Endothelial cell (in vitro differentiated cells): ENCODE measurements at places on chromosomes 11 and 22. TPM values are rescaled to one million over a fixed set of nuclear protein-coding genes. Genes with fewer than 3 reads are reported as not detected.
A peak's percentile ranks its signal among the peaks of the same experiment; 100 is the strongest.

DNA sequence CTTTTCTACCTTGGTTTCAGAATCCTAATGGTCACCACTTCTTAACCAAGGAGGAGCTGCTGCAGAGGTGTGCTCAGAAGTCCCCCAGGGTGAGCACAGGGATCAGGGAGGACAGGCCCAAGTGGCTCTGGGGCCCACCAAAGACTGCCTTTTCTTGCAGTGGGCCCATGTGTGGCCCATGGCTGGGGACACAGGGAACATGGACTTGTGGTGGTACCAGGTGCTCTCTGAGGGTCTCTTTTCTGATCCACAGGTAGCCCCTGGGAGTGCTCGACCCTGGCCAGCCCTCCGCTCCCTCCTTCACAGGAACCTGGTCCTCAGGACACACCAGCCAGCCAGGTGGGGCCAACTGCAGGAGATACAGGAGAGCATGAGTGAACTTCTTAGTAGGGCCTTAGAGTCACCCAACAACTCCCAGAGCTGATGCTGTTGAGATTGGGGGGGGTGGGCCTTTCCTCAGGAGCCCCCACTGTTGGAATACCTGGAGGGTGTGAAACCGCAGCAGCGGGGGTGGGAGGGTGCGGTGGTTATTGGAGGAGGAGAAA is 2.0 kb downstream of the MUS81 start:
- H3K4me1 ChIP-seq, result peaks cover 28% of the 10 kb centered on the region
- peak overlapping the region; percentile 81 for H3K4me3 ChIP-seq
- DNase-seq, result peak; percentile 3
- H3K27me3 ChIP-seq, result peaks cover 20% of the 10 kb centered on the region
- H3K27ac ChIP-seq, result peak overlapping the region; percentile 53

Gene APOBEC3B
- 1.0 TPM for total RNA-seq

DNA sequence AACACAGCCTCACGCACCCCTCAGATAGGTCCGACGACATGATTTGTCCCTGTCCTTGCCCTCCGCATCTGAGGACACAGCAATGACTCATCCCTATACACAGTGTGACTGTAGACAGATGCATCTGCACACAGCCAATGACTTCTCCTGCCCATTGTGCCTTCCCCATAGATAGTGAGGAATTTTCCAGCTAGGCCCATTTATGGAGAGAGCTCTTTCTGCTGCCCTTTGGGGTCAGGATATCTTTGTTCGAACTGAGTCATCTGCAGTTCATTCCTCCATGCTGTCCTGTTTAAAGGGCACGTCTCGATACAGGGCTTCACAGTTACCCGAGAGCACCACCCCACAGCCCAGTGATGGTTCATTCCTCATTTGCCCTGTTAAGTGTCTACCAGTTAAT is 96.7 kb downstream of the LARGE1 start:
- H3K4me3 ChIP-seq, result no peak overlapping the region
- no peak for DNase-seq
- H3K27me3 ChIP-seq, result no peaks in the 10 kb centered on the region
- H3K4me1 ChIP-seq, result peaks cover 7% of the 10 kb centered on the region
- no peak overlapping the region for H3K27ac ChIP-seq

DNA sequence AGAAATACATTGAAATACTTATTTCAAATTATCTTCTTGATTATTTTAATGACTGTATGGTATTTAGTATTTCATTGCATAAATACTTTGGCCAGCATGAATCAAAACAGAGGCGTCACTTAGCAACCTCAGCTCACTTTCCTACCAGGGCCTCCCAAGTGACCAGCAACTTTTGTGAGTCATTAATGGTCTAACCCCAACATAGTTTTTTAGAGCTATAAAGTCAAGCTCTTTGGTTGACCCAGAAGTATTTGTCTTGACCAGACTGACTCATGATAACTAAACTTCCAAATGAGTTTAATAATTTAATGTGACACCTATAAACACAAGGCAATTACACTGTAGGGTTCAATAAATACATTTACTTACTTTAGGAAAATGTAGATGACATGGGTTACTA is 27.9 kb upstream of the RBMXL2 start:
- peaks cover 7% of the 10 kb centered on the region for H3K4me1 ChIP-seq
- no peaks in the 10 kb centered on the region for H3K36me3 ChIP-seq

GRCh38 chr22:49116486-49117120 is 711.1 kb downstream of the BRD1 start:
- no peaks in the 10 kb centered on the region for H3K4me1 ChIP-seq
- DNase-seq, result no peak
- H3K4me3 ChIP-seq, result no peak overlapping the region
- H3K27ac ChIP-seq, result no peak overlapping the region
- H3K36me3 ChIP-seq, result no peaks in the 10 kb centered on the region
- peaks cover 2% of the 10 kb centered on the region for H3K27me3 ChIP-seq

- peaks cover 17% of the 10 kb centered on the region for H3K4me1 ChIP-seq
- peak overlapping the region; percentile 87 for H3K4me3 ChIP-seq
- peaks cover 14% of the 10 kb centered on the region for H3K36me3 ChIP-seq
- peak overlapping the region; percentile 95 for H3K27ac ChIP-seq
- H3K27me3 ChIP-seq, result peaks cover 20% of the 10 kb centered on the region
Observed at GRCh38 chr11:64268025-64268892, 16.2 kb downstream of the BAD start.

- peaks cover 20% of the 10 kb centered on the region for H3K36me3 ChIP-seq
- no peaks in the 10 kb centered on the region for H3K27me3 ChIP-seq
- H3K4me1 ChIP-seq, result no peaks in the 10 kb centered on the region
Observed at GRCh38 chr11:32939046-32939445, 46.4 kb downstream of the QSER1 start.

- H3K27ac ChIP-seq, result no peak overlapping the region
- DNase-seq, result peak; percentile 70
- H3K27me3 ChIP-seq, result peaks cover 3% of the 10 kb centered on the region
Observed at GRCh38 chr22:26364066-26365015, 64.7 kb upstream of the ASPHD2 start.

DNA sequence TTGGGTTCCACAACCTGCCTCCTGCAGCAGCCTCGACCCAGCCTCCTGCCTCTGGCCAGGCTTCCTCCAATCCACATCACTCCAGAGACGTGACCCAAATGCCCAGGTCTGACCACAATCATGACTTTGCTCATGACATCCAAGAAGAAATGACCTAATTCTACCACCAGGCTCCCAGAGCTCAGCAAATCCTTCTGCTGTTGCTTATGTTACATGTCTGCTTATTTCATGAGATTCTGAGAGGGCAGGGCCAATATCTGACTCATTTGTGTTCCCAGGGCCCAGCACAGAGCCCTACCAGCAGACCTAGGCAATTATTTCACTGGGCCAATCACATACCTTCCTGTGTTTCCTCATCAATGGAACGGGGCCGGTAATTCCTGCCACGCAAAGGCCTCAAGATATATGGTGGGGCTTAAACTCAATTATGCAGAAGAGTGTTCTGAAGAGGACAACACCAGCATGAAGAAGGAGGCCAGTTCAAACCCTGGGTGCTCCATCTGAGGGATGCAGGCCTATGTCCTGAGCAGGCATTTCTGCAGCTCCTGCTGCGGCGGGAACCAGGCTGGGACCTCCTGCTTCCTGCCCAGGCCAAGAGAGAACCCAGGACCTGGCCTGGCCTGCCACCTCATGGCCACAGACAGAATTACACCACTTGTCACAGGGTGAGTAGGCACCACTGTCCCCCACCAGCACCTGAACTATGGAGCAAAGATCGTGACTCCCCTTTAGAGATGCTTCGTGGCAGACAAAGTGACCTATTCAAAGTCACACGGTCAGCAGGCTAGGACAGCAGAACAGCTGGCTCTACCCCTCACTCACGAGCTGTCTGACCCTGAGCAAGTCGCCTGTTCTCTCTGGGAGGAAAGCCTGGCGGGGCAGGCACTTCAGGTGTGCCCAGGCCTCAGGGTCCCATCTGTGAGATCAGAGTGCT is 5.9 kb downstream of the CENPM start:
- peak; percentile 90 for DNase-seq
- peaks cover 12% of the 10 kb centered on the region for H3K4me1 ChIP-seq
- no peaks in the 10 kb centered on the region for H3K36me3 ChIP-seq

GRCh38 chr11:76721755-76722677 is 51.5 kb upstream of the LRRC32 start:
- DNase-seq, result peak; percentile 89
- H3K4me1 ChIP-seq, result no peaks in the 10 kb centered on the region
- H3K4me3 ChIP-seq, result no peak overlapping the region
- H3K27me3 ChIP-seq, result peaks cover 9% of the 10 kb centered on the region

Gene NLRP6
- total RNA-seq, result not detected

GRCh38 chr11:79108851-79109250 is 332.0 kb downstream of the TENM4 start:
- DNase-seq, result no peak
- H3K27ac ChIP-seq, result no peak overlapping the region
- H3K4me1 ChIP-seq, result peaks cover 5% of the 10 kb centered on the region
- H3K27me3 ChIP-seq, result peaks cover 9% of the 10 kb centered on the region

DNA sequence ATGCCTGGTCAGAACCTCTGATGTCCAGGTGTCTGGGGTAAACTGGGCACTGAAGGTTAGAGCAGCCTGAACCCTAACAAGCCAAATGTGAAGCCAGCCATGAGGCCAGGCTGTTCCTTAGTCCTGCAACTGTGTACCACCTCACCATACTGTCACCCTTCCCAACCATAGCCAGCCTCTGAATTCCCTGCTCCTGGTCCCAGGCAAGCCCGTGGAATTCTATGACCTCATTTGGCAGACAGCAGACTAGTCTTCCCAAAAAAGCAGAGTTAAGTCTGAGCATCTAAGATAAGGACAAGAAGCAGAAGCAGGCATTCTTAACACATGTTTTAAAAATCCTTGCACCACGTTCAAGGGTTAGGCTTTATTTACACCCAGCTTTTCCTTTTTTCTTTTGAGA is 134.8 kb downstream of the C11orf58 start:
- DNase-seq, result no peak
- H3K36me3 ChIP-seq, result no peaks in the 10 kb centered on the region
- H3K4me1 ChIP-seq, result no peaks in the 10 kb centered on the region
- H3K27me3 ChIP-seq, result no peaks in the 10 kb centered on the region
- no peak overlapping the region for H3K27ac ChIP-seq

DNA sequence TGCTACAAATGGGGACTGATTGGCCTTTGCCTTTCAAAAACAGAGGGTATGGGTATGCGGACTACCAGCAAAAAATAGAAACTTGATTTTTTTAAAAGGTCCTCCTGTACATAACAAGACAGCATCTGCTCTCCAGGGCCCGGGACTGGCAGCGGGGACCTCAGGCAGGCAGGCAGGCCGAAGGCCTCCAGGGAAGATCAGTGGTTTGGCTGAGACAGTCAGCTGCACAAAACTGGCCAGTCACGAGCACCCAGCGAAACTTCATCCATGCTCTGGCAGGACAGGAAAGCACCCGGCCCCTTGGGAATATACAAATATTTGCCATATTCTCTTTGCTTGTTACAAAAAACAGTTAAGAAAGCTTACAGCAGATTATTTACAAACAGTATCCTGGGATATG is 11.0 kb downstream of the RPL27A start:
- no peak for DNase-seq
- H3K27me3 ChIP-seq, result peaks cover 11% of the 10 kb centered on the region
- peaks cover 61% of the 10 kb centered on the region for H3K36me3 ChIP-seq

Gene CCND1
- 55.6 TPM for total RNA-seq

DNA sequence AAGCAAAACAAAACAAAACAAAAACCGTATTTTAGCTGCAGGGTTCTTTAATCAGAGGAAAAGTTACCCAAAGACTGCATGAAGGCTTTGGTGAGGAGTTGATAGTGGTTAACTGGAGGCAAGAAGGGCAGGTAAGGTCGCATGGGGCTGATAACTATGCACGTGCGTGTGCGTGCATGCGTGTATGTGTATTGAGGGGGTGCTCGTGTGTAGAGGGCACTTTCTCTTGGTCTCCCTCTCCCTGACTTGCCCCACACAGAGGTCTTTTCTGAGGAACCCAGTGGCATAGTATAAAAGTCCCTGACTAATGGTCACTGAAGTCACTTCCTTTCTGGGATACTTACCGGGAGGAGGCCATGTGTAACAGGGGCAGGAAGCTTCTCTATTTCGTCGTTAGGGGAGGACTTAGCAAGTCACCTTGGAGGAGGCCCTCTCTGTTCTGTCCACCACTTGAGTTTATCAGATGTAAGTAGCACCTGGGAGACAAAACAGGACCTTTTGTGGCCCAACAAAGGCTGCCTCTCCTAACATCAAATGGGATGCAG is 20.1 kb upstream of the FCHSD2 start:
- H3K36me3 ChIP-seq, result no peaks in the 10 kb centered on the region
- DNase-seq, result no peak
- H3K27me3 ChIP-seq, result peaks cover 1% of the 10 kb centered on the region
- H3K4me1 ChIP-seq, result peaks cover 22% of the 10 kb centered on the region
- H3K4me3 ChIP-seq, result no peak overlapping the region
- H3K27ac ChIP-seq, result no peak overlapping the region

GRCh38 chr11:90700789-90701439 is 478.1 kb upstream of the CHORDC1 start:
- peaks cover 1% of the 10 kb centered on the region for H3K27me3 ChIP-seq
- no peaks in the 10 kb centered on the region for H3K36me3 ChIP-seq
- H3K4me1 ChIP-seq, result no peaks in the 10 kb centered on the region
- H3K27ac ChIP-seq, result no peak overlapping the region
- DNase-seq, result no peak

GRCh38 chr22:49179886-49180682 is 647.6 kb downstream of the BRD1 start:
- H3K36me3 ChIP-seq, result no peaks in the 10 kb centered on the region
- no peak for DNase-seq
- H3K27me3 ChIP-seq, result no peaks in the 10 kb centered on the region
- H3K4me3 ChIP-seq, result no peak overlapping the region
- no peaks in the 10 kb centered on the region for H3K4me1 ChIP-seq
- no peak overlapping the region for H3K27ac ChIP-seq

Gene MUC5AC
- not detected for total RNA-seq

DNA sequence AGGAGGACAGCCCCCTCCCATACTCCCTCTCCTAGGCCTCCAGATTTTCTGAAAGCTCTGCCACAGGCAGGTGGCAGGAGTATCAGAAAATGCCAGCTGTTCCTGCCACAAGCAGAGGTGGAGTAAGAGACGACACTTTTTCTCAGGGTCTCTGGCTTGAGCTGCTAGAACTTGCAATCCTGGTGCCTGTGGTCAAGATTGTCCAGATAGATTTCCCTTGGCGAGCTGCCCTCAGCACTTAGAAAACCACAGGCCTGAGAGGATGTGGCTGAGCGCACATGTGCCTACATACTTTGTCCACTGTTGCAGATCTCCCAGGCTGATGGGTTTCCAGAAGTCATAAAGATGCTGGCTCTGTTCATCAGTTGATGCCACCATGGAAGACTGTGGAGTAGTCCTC is 65.7 kb upstream of the NAV2 start:
- no peak for DNase-seq
- no peak overlapping the region for H3K27ac ChIP-seq
- no peak overlapping the region for H3K4me3 ChIP-seq
- H3K27me3 ChIP-seq, result peaks cover 2% of the 10 kb centered on the region
- H3K4me1 ChIP-seq, result no peaks in the 10 kb centered on the region
- no peaks in the 10 kb centered on the region for H3K36me3 ChIP-seq
